ENCODE measurements at places on chromosomes 4 and X. TPM values are rescaled to one million over a fixed set of nuclear protein-coding genes. Genes with fewer than 3 reads are reported as not detected.

DNA sequence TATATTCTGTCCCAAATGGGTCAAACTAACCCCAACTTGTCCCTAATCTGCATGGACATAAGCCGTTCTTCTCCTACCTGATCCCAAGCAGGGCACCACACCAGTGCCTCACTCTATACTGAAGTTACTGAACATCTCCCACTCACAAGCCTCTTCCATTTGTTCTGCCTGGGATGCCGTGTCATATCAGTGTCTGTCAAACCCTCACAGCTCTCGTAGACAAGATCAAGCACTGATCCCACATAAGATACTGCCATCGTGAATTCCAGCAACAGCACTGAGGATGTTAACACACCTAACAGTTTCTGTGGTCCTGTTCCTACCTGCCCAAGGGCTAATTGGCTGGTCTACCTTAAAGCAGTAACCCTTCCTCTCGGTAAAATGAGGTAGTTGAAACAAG is 162.1 kb downstream of the APBB2 start:
- DNase-seq = no peak

GRCh38 chr4:136571315-136571714 is 961.0 kb downstream of the PCDH18 start:
- no peak for DNase-seq

DNA sequence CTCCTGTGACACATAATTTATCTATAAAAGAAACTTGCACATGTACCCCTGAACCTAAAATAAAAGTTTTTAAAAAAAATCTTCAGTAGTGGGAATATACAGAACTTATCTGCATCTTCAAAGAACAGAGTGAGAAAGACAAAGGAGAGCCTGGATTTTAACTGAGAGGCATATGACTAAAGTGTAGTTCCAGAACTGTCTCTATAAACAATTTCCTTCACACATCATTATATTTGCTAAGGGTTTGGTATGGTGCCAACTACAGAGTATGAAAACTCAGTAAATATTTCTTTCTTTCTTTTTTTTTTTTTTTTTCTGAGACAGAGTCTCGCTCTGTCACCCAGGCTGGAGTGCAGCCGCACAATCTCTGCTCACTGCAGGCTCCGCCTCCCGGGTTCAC is 49.9 kb upstream of the NFKB1 start:
- DNase-seq = no peak

The GPM6B gene
- 348 TPM for total RNA-seq

GRCh38 chrX:68880846-68881552 is 52.2 kb downstream of the EFNB1 start:
- DNase-seq = no peak

The GLOD5 gene
- not detected for total RNA-seq

The TBX22 gene
- total RNA-seq = not detected

The ARMCX4 gene
- 18.4 TPM for total RNA-seq

GRCh38 chrX:39261446-39262147 is 460.3 kb downstream of the MID1IP1 start:
- DNase-seq = peak; percentile 7

Measured in tibial nerve (tissue), 4 donors.